Mucosa of descending colon (tissue), 3 donors: ENCODE measurements at places on chromosomes 2 and 18. TPM values are rescaled to one million over a fixed set of nuclear protein-coding genes. Genes with fewer than 3 reads are reported as not detected.

GRCh38 chr2:190528521-190529001 is 6.0 kb downstream of the NEMP2 start:
- DNase-seq, result no peak

DNA sequence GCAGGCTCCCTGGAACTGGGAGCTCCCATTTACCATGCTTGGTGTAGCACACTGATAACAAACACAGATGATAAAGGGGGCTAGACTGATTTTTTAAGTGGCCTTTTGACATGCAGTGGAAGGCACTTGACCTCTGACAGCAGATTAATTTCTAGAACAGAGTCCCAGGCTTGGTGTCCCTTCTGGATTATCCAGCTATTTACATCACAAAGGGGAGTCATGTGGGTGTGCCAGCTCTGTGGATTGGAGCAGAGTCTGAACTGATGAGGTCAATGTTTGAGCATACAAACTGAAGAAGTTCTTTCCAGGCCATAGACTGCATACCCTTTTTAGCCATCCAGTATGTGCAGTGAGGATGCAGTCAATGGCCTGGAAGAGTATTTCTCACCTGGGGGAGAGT is 31.5 kb upstream of the SIX2 start:
- DNase-seq, result no peak

- no peak for DNase-seq
Measured at GRCh38 chr2:50952596-50952995, 79.3 kb downstream of the NRXN1 start.

DNA sequence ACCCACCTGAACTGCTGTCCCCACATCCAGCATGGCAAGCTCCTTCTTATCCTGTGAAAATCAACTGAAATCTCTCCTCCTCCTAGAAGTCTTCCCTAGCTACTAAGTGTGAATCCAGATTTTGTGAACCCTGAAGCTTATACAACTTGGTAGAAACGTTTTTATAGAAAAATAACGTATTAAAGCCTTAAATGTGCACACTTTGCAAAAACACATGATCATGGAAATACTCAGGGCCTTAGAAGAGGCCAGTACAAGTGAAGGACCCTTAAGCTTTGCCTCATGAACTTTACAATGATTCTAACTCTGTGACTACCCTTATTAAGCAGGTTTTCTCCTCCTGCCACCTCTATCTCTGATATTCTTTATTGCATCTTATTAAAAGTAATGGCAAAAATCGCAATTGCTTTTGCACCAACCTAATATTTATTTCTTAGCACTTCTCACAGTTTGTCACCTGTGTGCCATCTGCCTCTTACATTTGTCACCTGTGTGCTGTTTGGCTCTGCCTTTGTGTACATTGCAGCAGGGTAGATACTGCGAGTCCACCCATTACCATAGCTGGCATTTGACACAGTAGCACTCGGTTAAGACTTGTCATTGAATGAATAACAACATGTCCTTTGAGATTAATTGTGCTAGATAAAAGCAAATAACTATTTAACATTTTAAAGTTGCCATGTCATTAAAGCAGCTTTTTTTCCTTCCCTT is 42.2 kb downstream of the FRZB start:
- DNase-seq, result no peak

DNA sequence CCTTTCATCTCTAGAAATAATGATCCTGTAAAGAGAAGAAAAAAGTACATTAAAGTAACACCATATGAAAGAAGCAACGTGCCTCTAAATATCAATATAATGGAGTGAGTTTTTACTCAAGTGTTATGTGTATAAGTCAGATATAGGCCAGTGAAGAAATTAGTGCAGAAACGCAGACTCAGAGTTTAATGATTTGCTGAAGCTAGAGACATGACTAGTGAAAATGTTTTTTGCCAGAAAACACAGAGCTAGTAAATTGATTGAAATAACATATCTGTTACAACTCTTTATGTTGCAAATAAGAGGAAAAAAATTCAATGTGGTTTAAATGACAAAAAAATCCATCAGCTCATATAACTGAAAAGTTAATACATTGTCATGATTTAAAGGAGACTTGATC is 217.2 kb upstream of the NXPH2 start:
- DNase-seq, result no peak

DNA sequence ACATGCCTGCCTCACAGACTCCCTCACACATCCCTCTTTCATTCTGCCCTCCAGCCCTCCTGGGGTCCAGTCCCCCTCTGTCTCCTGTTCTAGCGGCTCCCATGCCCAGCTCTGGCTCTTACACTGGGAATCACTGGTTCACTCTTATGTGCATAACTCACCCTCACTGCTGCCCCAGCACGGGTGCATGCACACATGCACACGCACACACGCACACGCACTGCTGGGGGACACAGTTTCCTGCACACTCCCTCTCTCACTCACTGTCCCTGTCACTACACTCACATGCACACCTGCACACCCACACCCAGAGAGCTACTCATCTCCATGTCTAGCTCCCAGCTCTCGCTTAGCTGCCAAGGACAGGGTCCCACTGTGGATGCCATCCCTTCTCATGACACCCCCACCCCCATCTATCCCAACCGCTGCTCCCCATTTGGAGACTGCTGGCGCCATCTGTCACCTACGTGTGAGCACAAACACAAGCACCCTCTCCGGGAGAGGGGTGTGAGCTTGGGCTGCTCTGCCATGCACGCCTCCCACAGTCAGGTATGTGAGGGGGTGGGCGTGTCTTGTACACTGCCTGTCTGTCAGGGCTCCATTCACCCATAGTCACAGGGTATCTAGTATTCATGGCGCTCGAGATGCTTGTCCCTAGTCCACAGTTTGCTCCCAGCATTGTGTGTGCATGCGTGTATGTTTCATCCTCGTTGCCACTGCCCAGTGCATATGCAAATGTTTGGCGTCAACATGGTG is 1.8 kb downstream of the ASIC4 start:
- no peak for DNase-seq

DNA sequence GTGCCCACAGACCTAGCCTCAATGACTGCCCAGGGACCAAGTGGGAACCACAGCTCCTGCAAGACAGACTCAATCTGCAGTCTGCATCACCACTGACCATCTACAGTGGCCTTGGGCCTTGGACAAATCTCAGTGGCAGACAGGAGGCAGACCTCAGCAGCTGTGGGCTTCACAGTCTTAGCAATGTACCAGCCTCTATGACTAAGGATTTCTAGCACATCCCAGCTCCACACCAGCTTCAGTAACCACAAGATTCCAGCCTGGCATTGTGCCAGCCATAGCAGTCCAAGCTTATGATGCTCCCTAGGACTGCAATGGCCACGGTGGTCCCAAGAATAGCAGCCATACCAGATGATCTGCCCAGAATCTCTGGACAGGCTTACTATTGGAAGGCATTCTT is 19.6 kb upstream of the WDR75 start:
- DNase-seq, result no peak

DNA sequence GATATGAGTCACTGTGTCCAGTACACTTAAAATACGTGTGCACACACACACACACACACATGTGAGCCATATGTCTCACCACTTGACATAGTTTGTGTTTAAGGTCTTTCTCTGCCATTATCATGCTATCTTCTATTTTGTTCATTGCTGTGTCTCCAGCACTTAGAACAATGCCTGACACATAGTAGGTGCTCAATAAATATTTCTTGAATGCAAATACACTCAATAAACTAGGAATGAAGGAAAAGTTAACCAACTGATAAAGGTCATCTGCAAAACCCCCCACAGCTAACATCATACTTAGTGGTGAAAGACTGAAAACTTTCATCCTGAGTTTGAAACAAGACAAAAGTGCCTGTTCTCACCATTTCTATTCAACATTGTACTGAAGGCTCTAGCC is 4.4 kb downstream of the MOCOS start:
- DNase-seq, result no peak

- no peak for DNase-seq
Measured at GRCh38 chr18:43130716-43131260, 15.3 kb upstream of the RIT2 start.

- DNase-seq, result no peak
Measured at GRCh38 chr18:42092848-42093247, 137.8 kb downstream of the PIK3C3 start.

- DNase-seq, result no peak
Measured at GRCh38 chr18:23189099-23189498, 53.8 kb downstream of the CABLES1 start.

DNA sequence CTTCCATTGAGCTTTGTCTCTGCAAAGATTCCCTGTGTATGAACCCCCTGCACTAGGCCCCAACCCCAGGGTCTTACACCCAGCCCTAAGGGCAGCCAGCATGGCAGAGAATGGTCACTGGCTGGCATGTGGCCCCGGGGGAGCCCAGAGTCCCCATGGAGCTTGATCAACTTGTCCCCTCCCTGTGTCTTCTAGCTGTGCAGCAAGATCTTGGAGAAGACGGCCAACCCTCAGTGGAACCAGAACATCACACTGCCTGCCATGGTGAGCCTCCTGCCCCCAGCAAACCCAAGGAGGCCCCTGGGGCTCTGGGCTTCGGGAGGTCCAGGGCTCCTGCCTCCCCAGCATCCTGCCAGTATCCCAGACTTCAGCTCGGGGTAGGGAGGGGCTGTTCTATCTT is 81.5 kb downstream of the DYSF start:
- no peak for DNase-seq

- no peak for DNase-seq
Measured at GRCh38 chr2:148546270-148546669, 98.3 kb upstream of the EPC2 start.

DNA sequence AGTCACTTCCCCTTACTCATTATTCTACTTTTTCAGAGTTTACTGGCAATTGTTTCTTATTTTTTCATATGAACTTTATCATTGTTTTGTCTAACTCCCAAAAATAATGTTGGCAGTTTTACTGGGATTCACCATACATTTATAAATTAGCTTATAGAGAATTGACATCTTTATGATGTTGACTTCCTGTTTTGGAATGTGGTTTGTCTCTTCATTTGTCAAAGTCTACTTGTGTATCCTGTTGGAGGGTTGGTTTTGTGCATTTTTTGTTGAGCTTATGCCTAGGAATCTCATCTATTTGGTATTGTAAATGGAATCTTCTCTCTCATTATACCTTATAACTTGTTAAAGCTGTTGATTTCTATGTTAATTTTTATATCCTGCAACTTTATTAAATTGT is 16.4 kb downstream of the EPC2 start:
- DNase-seq, result no peak

- DNase-seq, result peak; percentile 73
Measured at GRCh38 chr2:206084439-206084869, 1.5 kb downstream of the INO80D start.

- DNase-seq, result no peak
Measured at GRCh38 chr2:237500681-237501424, 13.8 kb downstream of the MLPH start.

- DNase-seq, result no peak
Measured at GRCh38 chr2:116732322-116732721, 1082.2 kb upstream of the DDX18 start.

- no peak for DNase-seq
Measured at GRCh38 chr2:233476063-233476410, 90.5 kb downstream of the USP40 start.

DNA sequence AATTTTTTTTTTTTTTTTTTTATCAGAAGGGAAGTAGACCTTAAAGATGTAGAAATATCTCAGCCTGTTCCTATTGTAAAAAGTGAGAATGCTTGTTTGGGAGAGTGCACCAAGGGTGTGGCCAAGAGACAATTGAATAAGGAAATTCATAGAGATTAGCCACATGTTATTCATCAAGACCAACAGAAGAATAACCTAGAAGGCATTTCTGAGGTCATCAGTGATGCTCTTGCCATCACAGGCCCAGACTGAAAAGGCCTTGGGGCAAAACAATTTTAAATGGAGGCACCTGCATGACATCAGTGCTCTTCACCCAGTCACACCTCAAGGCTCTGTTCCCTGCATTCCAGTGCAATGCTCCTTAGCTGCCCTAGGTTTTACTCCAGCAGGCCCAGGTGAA is 2043.3 kb upstream of the PIK3C3 start:
- DNase-seq, result no peak

DNA sequence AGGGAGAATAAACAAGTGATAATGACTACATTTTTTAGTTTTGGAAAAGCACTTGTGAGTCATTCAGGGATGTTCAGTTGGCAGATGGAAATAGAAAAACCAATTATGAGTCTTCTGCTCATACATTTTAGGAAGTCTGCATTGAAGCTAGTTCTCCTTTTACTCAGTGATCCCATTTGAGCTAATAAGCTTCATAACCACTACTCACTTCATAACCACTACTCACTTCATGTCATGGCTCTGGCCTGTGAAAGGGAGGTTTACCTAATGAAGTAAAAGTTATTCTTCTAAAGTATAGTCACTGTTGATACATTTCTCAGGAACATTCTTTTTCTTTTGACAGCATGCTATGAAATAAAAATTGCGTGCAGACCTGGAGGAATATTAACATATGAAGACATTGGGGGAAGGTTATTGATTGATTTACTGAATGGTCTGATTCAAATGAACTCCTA is 948.7 kb downstream of the TSN start:
- no peak for DNase-seq

TWIST2 gene
- total RNA-seq, result 13.4 TPM

CPO gene
- total RNA-seq, result 0.32 TPM

HNRNPLL gene
- 68.2 TPM for total RNA-seq

RAPGEF4 gene
- 2.2 TPM for total RNA-seq

BCS1L gene
- total RNA-seq, result 39.8 TPM

EMX1 gene
- 3.6 TPM for total RNA-seq

RAB17 gene
- 95.2 TPM for total RNA-seq

CCDC121 gene
- total RNA-seq, result 2.9 TPM

SAG gene
- total RNA-seq, result not detected
